ENCODE measurements at places on chromosomes 11 and 22.

DNA sequence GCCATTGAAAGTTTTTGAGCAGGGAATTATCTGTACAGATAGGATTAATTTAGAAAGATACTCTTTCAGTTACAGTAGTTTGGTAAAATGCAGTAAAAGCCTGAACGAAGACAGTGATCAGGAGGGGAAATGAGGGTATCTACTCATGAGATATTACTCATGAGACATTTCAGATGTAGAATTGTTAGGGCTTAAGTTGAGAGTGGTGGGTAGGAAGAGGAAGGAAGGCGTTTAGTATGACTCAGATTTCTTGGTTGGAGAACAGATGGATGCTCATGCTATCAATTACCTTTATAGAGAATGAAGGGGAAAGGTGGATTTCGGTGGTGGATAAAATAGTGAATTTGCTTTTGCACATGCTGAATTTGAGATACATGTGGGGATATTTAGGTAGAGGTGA, 15.8 kb downstream of the CCDC81 start:
- DNase-seq: no peak

- DNase-seq: no peak
These were observed 4.3 kb downstream of the KIRREL3 start for GRCh38 chr11:126996036-126996804.

GRCh38 chr11:96332126-96332771, 10.7 kb downstream of the MAML2 start:
- no peak for DNase-seq

DNA sequence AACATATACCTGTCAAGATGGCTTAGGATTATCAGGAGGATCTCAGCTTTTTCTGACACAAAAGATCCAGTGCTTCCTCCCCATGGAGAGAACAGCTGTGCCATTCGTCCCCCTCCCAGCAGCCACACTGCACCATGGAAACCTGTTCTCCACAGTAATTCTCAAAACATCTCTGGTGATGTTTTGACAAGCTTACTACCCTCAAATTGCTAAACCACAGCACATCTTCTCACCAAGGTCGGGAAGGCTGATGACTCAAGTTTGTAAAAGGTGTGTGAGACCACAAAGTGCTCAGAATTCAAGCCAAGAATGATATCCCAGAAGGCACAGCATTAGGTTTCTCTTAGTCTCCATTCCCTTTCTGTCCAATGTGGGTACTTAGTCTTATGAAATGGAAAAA, 3.9 kb upstream of the RAB38 start:
- DNase-seq: no peak

DNA sequence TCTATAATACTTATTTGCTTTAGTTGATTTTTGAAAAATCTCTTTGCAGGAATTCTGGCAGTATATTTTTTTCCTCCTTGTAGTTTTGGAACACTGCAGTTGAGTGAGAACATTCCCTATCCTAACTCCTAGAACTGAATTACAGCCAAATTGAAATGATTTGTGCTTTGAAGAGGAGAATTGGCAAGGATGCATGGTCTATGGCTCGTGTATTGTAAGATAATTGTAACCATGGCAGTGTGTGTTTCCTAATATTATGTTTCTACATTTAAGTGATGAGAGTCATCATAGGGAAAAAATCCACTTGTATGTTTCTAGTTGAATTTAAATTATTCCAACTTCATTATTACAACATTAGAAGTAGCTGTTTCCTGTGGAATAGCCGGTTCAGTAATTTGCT, 80.9 kb upstream of the MYO18B start:
- no peak for DNase-seq

- DNase-seq: no peak
These were observed 13.5 kb upstream of the INSC start for GRCh38 chr11:15101072-15101709.

DNA sequence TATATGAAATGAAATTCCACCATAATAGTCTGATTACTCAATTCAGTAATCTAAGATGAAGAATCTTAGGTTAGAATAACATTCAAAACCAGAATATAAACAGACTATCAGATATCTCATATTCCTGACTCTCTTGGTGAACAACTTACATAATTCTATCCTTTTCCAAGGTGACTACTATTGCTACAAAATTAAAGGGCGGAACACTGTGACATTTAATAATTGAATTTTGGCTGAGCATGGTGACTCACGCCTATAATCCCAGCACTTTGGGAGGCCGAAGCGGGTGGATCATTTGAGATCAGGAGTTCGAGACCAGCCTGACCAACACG, 34.4 kb downstream of the RDX start:
- no peak for DNase-seq

DNA sequence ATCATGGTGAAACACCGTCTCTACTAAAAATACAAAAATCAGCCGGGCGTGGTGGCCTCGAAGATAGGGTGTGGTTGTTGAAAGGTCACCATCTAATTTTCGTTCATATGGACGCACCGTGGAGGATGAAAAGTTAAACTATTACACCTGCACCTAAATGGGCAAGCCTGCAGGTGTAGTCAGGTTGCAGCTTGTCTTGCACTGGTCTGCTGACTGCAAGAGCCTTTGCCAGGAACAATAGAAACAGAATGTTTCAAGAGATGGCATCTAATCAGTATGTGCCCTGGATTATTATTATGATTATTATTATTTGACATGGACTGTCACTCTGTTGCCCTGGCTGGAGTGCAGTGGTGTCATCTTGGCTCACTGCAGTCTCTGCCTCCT, 908 bp downstream of the NADSYN1 start:
- DNase-seq: no peak

- DNase-seq: no peak
These were observed 15.5 kb upstream of the ZBTB44 start for GRCh38 chr11:130330101-130330684.

GRCh38 chr11:124970925-124971324, 16.9 kb downstream of the CCDC15 start:
- DNase-seq: no peak

DNA sequence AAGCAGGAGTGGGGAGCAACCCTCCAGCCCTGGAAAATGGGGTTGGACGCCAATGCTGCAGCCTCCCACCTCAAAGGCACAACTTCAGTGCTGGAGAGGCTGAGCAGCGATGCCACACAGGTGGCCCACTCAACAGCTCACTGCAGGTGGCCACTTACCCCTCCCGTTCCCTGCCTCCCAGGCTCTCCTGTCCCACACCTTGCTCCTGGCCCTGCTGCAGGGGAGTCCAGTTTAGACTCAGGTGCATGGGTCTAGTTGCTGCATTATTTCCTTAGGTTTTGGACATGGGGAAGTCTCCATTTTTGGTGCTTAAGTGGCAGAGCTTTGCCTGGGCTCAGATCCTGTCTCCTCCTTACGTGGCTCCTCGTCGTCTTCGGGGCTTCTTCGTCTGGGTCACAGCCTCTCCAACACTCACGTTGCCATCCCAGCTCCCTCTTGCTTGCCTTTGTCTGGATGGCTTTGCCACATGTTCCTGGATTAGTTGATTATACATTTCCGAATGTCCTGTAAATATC, 898.3 kb downstream of the BRD1 start:
- no peak for DNase-seq

DNA sequence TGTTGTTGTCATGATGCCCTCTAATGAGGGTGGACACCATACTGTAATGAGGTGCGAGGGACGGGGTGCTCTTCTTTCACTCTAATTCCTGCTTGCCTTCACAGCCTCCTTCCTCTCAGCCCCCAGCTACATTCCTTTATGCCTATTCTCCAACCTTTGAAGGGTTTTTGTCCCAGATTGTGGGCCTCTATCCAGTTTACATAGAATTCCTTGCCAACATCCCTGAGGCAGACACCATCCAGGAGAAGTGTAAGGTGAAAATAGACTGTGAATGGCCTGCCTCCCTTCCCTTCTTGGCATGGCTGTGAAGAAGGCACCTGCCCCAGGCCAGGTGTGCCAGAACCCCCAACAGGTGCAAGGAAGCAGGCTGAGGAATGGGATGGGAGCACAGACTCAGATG, 122.3 kb downstream of the CHST1 start:
- no peak for DNase-seq

DNA sequence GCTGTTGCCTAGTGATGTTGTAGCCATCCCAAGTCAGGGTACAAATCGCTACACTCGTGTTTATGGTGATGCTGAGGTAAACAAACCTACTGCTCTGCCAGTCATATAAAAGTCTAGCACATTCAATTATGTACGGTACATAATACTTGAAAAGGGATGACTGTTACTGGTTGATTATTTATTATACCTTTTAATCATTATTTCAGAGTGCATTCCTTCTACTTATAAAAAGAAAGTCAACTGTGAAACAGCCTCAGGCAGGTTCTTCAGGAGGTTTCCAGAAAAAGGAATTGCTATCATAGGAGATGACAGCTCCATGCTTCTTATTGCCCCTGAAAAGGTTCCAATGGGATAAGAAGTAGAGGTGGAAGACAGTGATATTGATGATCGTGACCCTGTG, 652.5 kb upstream of the KIRREL3 start:
- no peak for DNase-seq

GRCh38 chr11:36601155-36601554, 3.1 kb upstream of the RAG2 start:
- no peak for DNase-seq

DNA sequence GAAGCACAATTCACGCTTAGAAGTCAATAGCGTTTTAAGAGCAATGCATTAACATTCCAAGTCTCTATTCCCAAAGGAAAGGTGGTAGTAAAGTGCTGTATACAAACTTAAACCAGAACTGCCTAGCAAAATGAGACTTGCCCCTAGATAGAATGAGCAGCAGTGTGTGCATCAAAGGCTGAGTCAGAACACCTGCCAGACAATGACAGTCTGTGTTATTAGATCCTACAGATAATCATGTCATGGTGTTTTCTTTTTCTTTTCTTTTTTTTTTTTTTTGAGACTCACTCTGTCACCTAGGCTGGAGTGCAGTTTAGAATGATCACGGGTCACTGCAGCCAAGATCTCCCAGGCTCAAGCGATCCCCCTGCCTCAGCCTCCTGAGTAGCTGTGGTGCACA, 1.6 kb downstream of the RTCB start:
- no peak for DNase-seq

DNA sequence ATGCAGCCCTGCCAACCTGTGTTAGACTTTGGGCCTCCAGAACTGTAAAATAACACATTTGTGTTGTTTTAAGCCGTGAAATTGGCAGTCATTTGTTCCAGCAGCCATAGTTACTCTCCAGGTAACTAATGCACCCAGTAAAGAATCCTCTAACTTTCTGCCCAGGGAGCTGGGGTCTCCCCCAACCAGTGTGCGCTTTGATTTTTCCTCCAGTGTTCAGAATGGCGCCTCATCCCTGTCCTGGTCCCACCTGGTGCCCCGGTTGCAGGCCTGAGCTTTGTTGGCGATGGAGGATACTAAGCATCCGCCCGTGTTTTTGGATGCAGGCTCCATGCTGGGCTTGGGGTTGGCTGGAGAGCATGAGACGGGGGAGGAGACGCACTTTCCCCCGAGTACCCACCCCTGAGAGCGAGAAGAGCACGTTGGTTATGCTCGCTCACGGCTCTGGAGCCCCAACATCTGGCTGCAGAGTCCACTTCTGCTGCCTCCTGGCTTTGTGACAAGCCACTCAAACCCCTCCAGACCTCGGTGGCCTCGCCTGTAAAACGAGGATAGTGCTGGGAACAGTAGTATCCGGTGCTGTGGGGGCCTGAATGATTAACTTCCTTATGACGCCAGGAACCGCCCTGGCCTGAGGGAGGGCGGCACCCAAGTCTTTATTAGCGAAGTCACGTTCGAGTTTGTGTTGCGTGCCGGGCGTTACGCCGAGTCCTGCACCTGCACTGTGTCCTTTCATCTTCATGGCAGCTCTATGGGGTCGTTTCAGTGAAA, 25.8 kb downstream of the MRGPRD start:
- DNase-seq: no peak

DNA sequence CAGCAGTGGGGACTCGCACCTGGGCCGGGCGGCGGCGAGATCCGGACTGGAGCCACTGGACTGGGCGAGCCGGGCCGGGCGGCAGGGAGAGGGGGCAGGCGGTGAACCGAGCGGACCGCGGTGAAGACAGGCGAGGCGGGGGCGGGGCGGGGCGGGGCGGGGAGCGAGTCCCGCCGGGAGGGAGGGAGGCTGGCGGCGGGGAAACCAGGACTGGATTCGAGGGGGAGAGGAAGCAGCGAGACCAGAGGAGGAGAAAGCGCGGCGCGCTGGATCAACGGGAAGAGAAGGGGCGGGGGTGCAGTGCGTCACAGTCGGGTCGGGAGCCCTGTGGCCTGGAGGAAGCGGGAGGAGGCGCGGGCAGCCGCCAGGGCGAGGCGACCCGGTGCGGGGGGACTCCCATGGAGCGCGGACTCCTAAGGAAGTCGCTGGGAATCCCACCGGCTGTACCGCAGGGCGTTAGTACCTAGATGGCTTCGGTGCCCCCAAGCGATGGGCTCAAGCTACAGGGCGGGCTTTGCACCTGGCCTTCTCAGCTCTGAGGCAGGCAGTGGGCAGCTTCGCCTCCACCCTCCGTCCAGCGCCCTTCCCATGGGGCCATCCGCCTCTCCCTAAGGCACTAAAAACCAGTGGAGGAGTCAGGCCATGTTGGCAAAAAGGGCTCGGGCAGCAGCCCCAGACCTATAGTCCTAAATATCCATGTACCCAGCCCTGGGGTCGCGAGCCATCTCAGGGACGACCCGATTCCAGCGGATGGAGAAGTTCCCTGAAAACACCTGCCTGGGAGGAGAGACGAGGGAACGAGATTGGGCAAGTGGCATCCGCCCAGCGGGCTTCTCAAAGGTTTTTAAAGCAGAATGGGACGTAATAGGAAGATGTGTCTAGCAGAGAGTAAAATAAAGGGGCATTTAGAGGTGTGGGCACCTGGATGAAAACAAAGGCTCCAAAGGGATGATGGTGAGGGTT, at the start of gene TMEM121B:
TSS of gene TMEM121B (minus strand) at position 128 of the 963 bp plus-strand sequence. CDS start 233 bp downstream, outside the sequence.
- no peak for DNase-seq

DNA sequence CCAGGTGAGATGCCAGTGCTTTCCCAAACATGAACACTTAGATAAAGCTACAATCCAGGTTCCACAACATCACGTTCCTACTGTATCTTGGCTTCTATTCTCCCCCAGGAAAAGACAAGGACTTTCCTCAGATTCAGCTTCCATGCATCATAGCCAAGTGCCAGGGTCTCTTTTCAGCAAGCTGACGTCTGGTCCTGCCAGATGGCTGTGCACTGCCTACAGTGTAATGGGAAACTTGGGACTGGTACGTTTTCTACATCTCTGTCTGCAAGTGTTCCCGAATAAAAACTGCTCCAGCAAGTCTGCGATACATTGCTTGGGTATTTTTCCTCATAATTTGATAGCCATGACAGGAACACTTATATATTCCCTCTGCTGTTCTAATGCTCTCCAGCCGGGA, 412.5 kb downstream of the FAM181B start:
- DNase-seq: no peak

- DNase-seq: no peak
These were observed 95.4 kb downstream of the TIMP3 start for GRCh38 chr22:32896891-32897290.

GRCh38 chr11:118691926-118692830, 12.7 kb upstream of the TREH start:
- DNase-seq: no peak

Measured in stimulated activated CD8-positive, alpha-beta memory T cell treated with anti-CD3 and anti-CD28 coated beads, Interleukin-15, amount 100 ng/mL, for 24 hours (primary cell).